ENCODE measurements at places on chromosomes 2 and 18. TPM values are rescaled to one million over a fixed set of nuclear protein-coding genes. Genes with fewer than 3 reads are reported as not detected.
A peak's percentile ranks its signal among the peaks of the same experiment; 100 is the strongest.

- DNase-seq: no peak
These were observed 116.9 kb downstream of the ERBB4 start for GRCh38 chr2:212421556-212422334.

DNA sequence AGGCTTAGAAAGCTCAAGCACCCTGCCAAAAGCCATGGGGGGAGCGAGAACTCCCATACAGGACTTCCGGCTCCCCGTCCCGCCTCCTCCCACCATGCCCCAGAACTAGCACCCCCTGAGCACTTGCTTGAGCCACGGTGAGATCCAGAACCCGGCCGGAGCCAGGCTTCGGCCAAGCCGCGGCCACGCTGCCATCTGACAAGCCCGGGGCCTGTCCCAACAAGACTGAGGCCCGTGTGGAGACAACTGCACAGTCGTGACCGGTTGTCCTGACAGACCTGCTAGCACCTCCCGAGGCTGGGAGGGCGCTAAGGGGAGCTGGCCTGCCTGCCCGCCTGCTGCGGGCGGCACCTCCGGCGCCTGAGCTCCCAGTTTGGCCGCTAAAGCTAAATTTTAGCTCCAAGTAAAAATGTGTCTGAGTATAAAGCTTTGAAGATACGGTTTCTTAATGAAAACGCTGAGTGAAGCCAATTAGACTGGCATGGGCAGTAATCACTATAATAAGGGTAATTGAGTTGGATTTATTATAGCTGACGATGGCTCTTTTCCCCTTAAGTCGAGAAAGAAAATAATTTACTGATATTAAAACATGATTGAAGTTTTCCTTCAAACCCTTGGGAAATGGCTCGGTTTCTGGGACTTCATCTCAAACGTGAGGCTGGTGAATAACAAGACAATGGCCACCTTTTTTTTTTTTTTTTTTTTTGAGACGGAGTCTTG lies 78.3 kb upstream of the ODC1 start:
- peak; percentile 65 for DNase-seq

GRCh38 chr18:58013241-58014211 lies 30.5 kb upstream of the NEDD4L start:
- no peak for DNase-seq

DNA sequence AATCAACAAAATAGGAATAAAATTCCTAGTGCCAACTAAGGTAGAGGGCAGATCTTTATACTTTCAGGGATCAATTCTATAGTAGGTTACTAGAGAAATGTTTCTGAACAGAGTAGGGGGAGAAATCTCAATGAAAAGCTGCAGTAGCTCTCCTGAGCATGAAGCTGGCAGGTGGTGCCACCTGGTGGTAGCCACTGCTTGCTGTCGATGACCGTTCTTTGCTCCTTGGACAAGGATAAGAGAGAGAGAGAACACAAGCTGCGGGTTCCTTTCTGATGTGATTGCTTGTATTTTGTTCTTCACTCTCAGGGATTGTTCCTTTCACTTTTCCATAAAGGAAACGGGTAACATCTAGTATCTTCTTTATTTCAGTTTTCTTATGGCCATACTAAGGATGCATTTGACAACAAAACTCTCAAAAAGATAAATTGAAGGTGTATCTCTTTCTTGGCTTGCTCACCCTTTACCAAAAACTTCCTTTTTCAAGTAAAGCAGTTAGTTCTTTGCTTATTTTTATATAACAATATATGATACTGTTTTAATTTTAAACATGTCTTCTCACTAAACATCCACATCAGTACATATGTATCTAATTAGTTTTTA lies 18.6 kb upstream of the MRPL19 start:
- peak; percentile 87 for DNase-seq

Gene DNAH7
- total RNA-seq: 2.9 TPM

GRCh38 chr18:63457977-63458376 lies 18.8 kb upstream of the SERPINB5 start:
- no peak for DNase-seq

DNA sequence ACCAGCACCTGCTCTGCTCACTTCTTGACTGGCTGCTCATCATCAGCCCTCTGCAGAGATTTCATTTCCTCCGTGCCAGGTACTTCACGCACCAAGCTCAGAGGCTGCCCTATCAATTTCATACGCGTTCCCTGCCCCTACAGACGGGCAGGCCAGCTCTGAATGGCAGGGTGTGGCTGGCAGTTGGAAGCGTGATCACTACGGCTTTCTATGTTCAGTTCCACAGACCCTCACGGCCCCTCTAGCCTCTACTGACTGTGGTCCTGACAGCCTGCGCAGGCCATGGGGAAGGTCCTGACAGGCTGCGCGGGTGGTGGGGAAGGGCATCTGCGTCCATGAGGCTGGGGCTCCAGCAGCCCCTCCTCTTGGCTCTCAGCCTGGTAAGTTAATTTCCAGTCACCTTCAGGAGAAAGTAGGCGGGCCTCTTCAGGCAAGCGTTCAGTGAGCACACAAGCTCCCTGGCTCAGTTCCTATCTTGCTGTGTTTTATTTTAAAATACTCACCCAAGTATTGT lies 154.8 kb downstream of the ZNF236 start:
- DNase-seq: no peak

DNA sequence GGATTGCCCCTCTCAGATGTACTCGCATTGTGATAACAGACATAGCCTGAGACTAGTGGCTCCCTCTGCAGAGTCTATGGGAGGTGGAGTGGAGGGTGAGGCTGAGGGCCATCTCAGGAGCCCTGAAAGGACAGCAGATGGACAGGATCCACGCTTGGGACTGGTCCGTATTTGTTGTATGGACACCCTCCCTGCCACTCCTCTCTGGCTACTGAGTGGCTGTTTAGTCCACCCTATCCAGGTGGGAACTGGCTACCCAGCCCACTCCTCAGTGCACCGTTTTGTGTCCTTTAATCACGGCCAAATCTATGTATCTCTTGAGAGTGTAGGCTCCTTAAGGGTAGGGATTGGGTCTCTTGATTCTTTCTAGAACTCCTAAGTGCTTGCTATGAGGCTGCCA lies 4.5 kb upstream of the GLI2 start:
- no peak for DNase-seq

Gene TTR
- not detected for total RNA-seq

Gene CCL20
- 1.2 TPM for total RNA-seq

DNA sequence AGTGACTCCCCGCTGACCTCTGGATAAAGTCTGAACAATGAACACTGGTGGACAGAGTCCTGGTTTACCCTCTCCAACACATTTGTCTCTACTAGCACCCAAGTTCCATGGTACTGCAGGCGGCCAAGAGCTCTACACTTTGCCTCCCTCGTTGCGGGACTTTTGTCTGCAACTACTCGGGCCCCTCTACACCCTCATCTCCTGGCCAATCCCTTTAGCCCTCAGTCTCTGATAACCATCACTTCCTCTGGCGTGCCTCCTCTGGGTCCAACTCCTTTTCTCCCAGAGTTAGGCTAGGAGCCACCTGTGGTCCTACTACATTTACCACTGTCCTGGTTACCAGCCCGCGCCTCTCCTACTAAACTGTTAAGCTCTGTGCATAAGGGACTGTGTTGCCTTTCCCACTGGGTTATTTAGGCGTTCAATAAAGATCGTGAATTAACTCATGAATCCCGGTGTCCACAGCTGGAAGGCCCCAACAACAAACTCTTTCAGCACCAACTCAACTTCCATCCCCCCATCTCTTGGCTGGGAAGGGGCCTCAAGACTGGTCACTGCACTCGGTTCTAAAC lies 757 bp downstream of the HDHD2 start:
- DNase-seq: no peak

DNA sequence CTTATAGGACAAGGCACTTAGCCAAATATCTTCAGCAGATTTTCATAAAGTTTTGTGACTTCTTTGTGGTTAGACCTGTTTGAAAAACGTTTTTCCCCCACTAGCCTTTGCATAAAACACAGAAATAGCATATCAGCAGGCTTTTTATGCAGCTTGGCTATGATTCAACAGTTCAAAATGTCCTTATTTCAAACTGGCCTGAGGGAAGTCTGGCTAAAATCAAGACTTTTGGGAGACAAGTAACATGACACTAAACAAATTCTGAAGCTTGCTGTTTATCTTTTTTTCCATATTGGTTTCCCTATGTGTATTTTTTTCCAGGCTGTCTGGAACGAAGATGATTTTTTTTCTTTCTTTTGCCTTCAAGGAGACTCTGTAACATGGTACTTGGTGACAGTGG lies 95.1 kb upstream of the L3MBTL4 start:
- no peak for DNase-seq

DNA sequence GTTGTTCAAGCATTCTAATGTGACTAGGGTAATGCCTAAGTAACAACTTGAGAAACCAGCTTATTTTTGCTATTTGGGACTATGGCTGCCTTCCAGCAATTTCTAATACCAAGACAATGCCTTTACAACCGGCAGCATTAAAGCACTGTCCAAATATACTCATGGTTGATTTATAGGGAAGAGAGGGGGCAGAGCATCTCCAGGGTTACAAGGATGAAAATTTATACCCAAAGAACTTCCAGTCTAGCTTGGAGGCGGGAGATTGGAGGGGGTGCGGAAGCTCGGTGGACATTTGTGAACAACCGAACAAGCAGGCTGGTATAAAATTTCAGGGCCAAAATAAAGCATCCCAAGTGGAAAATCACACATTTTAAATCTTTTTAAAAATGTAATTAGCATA lies 294.9 kb upstream of the STON1 start:
- DNase-seq: no peak

Gene IL36G
- not detected for total RNA-seq

DNA sequence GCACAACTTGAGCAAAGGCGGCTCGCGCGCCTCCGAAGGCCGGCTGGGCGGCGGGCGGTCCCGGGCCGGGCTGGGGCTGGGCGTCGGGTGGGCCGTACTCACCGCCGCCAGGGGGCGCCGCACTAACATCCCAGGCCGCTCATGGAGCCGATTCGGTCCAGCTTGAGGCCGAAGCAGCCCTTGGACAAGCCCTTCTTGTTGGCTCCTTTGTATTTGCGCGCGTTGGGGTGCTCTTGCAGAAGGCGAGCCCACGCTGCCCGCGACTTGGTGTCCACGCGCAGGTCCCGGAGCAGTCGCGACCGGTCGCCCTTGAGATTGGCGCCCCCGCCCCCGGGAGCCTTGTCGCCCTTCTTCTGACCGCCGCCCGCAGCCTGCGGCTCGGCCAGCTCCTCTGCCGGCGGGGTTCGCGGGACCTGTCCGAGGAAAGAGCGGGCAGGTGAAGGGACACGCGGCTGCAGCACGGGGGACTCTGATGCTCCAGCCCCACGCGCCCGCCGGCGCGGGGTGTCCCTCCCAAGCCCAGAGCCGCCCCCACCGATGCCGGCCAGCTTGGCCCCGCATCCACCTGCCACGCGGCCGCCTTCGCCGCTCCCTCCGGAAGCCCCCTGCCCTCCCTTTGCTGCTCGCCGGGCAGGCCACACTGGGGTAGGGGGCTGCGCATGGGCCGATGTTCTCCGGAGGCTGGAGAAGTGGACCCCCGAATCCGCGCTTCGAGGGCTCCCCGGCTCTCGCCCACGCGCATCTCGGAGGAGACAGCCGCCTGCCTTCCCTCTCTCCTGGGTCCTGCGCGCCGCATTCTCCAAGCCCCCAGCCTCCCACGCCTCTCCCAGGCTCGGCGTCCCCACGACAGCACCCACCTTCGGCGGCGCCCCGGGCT lies 655 bp downstream of the NPPC start:
- peak; percentile 100 for DNase-seq

DNA sequence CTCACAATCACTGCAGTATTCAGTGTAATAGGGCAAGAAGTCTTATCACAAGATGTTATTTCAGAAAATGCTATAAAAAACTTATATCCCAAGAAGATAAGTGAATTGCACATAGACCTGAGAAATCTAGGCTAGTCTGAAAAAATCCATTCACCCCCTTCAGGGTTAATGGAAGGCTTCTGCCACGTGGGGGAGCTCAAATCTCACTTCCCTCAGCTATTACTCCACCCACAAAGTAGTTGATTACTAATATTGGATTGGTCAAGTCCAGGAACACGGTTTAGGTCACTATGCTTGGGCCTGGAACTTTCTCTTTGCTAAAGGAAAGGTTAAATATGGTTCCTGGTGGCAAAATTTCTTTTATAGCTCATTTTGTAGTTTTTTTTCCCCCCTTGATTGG lies 51.2 kb upstream of the ADAM23 start:
- DNase-seq: peak; percentile 89

- DNase-seq: no peak
These were observed 774.3 kb upstream of the HS6ST1 start for GRCh38 chr2:129092956-129093355.

Gene ERBB4
- not detected for total RNA-seq

Gene PTH2R
- total RNA-seq: under 0.01 TPM

DNA sequence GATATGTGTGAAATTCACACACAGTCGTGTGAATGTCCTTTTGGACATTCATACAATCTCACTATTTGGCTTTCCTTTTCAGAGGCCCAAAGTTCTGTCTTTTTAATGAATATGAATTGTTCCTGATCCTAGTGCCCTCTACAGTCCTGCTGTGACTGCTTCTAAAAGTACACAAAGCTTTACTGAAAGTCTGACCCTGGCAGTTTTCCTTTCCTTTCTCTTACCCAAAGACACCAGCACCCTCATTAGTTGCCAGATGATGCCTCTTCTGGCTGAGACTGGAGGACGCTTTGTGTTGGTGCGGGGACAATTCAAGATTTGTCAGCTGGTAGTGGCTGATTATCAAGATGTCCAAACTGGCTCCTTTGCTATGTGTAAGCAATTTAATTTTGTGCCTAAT lies 81.8 kb upstream of the CDCA7 start:
- DNase-seq: no peak

DNA sequence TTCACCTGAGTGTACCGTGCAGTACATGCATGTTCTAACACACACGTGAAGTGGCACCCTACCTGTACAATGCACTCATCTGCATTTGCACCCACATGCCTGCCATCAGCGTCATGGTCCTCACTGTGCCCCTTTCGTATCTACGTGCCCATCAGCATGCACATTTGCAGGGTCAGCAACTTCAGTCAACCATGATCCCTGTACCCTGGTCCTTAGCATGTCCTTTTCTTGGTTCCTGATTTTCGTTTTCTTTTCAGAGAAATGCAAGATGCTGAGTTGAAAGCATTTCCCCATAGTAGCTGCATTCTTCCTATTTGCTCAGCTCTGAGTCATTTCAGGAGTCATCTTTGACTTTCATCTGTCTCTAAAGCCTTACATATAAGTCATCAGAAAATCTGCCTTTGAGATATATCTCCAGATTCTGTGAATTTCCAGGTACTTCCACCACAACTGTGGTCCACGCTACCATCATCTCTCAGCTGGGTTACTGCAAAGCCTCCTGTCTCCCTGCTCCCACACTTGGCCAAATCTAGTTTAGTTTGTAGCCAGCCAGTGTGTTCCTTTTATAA lies 14.7 kb upstream of the PUM2 start:
- peak; percentile 77 for DNase-seq

Gene PKDCC
- total RNA-seq: 4.0 TPM
